ENCODE measurements at places on chromosomes 6 and 20.

GRCh38 chr6:139920027-139920775 lies 545.8 kb upstream of the CITED2 start:
- H3K36me3 ChIP-seq, result no peaks in the 10 kb centered on the region
- no peak overlapping the region for H3K27ac ChIP-seq
- H3K27me3 ChIP-seq, result no peaks in the 10 kb centered on the region
- no peak overlapping the region for H3K4me3 ChIP-seq

GRCh38 chr6:107871976-107872375 lies 47.9 kb upstream of the SCML4 start:
- H3K4me1 ChIP-seq, result no peaks in the 10 kb centered on the region
- peaks cover 36% of the 10 kb centered on the region for H3K36me3 ChIP-seq
- no peak overlapping the region for H3K4me3 ChIP-seq
- no peak overlapping the region for H3K27ac ChIP-seq

DNA sequence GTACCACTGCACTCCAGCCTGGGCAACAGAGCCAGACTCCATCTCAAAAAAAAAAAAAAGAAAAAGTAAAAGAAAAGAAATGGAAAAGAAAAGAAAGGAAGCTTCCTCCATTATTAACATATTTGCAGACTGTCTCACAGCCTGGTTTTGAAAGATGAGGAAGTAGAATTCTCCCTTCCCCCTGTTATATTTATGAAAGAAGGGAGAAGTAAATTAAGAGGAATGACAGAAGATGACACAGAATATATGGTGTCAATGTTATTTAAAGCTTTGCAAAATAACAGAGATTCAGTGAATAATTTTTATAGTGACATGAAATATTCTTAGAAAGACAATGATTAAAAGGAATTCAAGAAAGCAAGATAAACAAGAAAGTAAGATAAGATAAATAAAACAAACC lies 83.7 kb upstream of the PRSS16 start:
- H3K27me3 ChIP-seq, result no peaks in the 10 kb centered on the region
- no peaks in the 10 kb centered on the region for H3K4me1 ChIP-seq
- DNase-seq, result no peak
- H3K4me3 ChIP-seq, result no peak overlapping the region
- H3K27ac ChIP-seq, result no peak overlapping the region

GRCh38 chr6:70353448-70353847 lies 50.6 kb upstream of the COL9A1 start:
- peak; percentile 58 for DNase-seq
- H3K36me3 ChIP-seq, result no peaks in the 10 kb centered on the region
- H3K27me3 ChIP-seq, result no peaks in the 10 kb centered on the region
- no peak overlapping the region for H3K27ac ChIP-seq
- no peak overlapping the region for H3K4me3 ChIP-seq

- no peak overlapping the region for H3K4me3 ChIP-seq
- no peaks in the 10 kb centered on the region for H3K4me1 ChIP-seq
- H3K27ac ChIP-seq, result no peak overlapping the region
- DNase-seq, result no peak
Observed at GRCh38 chr6:110485491-110485890, 9.1 kb upstream of the SLC22A16 start.

DNA sequence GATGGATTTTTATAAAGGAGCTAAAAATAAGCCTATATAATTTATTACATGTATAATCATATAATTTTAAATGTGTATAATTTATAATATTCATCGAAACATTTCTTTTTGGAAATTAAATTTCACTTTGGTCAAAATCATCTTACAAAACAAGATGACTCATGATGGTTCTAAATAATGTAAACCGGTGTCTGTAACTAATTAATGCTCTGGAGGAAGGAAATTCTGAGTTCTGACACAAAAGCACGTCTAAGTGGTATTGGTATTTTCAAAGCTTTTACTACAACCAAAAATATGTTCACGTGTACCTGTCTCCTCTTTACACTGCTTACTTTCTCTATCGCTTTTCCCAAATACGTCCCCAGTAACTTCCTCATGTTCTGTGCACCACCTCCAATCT lies 134.1 kb downstream of the MTHFD1L start:
- no peaks in the 10 kb centered on the region for H3K36me3 ChIP-seq
- peak overlapping the region; percentile 5 for H3K4me3 ChIP-seq

GRCh38 chr20:45419188-45420091 lies 3.5 kb downstream of the PIGT start:
- peaks cover 12% of the 10 kb centered on the region for H3K4me1 ChIP-seq
- H3K36me3 ChIP-seq, result peaks cover 34% of the 10 kb centered on the region
- no peaks in the 10 kb centered on the region for H3K27me3 ChIP-seq
- no peak for DNase-seq

GRCh38 chr6:94414041-94414440 lies 994.7 kb upstream of the EPHA7 start:
- no peak overlapping the region for H3K4me3 ChIP-seq
- no peaks in the 10 kb centered on the region for H3K4me1 ChIP-seq
- no peak for DNase-seq
- H3K27me3 ChIP-seq, result no peaks in the 10 kb centered on the region
- no peak overlapping the region for H3K27ac ChIP-seq

- no peaks in the 10 kb centered on the region for H3K36me3 ChIP-seq
- DNase-seq, result no peak
- H3K4me1 ChIP-seq, result no peaks in the 10 kb centered on the region
- H3K27me3 ChIP-seq, result no peaks in the 10 kb centered on the region
Observed at GRCh38 chr6:134911547-134911946, 38.4 kb downstream of the ALDH8A1 start.

- H3K4me1 ChIP-seq, result no peaks in the 10 kb centered on the region
- H3K27me3 ChIP-seq, result no peaks in the 10 kb centered on the region
- no peaks in the 10 kb centered on the region for H3K36me3 ChIP-seq
- no peak overlapping the region for H3K27ac ChIP-seq
Observed at GRCh38 chr6:79943133-79943532, 4.2 kb downstream of the ELOVL4 start.

DNA sequence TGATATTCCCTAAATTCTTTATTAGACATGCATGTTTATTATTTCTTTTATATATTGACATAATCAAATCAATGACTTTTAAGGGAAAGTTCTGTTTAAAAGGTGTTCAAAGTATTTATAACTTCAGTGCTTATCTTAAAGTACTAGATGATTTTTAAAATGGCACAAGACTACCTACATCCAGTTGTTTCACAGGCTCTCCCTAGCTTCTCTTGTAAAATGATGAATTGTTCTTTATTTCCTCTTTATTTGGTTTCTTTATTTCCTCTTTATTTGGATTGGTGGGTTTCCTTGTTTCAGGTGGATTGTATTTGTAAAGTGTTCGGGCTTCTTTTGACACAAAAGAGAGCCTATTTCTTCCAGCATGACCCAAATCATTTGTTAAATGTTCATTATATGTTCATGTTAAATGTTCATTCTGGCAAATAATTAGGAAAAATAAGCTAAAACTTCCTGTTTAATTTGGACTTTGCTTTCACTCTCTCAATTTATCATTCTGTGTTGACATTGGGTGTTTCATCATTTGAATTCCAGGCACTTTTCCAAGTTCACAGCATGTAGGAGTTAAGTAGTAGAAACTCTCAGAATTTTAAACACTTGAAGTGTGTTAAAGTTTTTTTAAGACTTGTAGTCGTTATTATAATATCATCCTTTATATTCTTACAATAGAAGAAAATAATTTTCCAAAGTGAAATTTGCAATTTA lies 24.6 kb downstream of the MLIP start:
- H3K4me1 ChIP-seq, result peaks cover 22% of the 10 kb centered on the region
- DNase-seq, result peak; percentile 94
- H3K27me3 ChIP-seq, result no peaks in the 10 kb centered on the region
- H3K27ac ChIP-seq, result peak overlapping the region; percentile 41
- no peaks in the 10 kb centered on the region for H3K36me3 ChIP-seq
- H3K4me3 ChIP-seq, result peak overlapping the region; percentile 25

DNA sequence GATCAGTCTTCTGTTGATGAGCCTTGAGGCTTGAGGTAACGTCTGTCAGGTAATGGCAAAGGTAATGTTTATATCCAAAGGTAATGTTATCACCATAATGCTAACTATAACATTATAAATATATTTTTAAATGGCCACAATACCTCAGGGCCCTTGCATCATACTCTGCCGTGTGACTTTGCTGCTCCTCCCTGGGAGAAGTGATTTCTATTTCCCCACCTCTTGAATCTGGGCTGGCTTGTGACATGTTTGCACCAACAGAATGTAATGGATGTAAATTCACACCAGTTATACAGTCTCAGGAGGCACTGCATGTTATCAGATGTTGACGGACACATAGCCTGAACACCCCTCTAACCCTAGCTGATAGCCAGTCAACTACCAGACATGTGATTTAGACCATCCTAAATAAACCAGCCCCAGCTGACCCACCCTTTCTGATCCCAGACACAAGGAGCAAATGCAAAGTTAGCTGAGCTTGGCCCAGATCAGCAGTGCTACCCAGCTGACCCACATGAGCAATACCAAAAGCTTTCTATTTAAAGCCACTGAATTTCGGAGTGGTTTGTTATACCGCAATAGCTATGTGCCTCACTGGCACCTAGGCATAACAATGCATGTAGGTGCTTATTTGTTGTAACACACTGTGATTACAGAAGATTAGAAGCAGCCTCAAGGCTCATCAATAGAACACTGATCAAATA lies 93.8 kb upstream of the SIRPA start:
- DNase-seq, result no peak
- H3K27me3 ChIP-seq, result no peaks in the 10 kb centered on the region
- H3K4me1 ChIP-seq, result peaks cover 37% of the 10 kb centered on the region
- no peaks in the 10 kb centered on the region for H3K36me3 ChIP-seq
- H3K27ac ChIP-seq, result peak overlapping the region; percentile 0

GRCh38 chr20:13382786-13383185 lies 161.7 kb downstream of the ISM1 start:
- no peaks in the 10 kb centered on the region for H3K36me3 ChIP-seq
- DNase-seq, result no peak
- no peak overlapping the region for H3K27ac ChIP-seq
- H3K4me1 ChIP-seq, result no peaks in the 10 kb centered on the region
